SW 1271 (cell line): ENCODE measurements at places on chromosomes 6 and 20.

- peak; percentile 25 for DNase-seq
Observed at GRCh38 chr6:8193541-8193940, 91.2 kb upstream of the EEF1E1 start.

- no peak for DNase-seq
Observed at GRCh38 chr20:46946796-46947195, 52.2 kb downstream of the EYA2 start.

- no peak for DNase-seq
Observed at GRCh38 chr6:111297776-111298175, 185.2 kb downstream of the REV3L start.

DNA sequence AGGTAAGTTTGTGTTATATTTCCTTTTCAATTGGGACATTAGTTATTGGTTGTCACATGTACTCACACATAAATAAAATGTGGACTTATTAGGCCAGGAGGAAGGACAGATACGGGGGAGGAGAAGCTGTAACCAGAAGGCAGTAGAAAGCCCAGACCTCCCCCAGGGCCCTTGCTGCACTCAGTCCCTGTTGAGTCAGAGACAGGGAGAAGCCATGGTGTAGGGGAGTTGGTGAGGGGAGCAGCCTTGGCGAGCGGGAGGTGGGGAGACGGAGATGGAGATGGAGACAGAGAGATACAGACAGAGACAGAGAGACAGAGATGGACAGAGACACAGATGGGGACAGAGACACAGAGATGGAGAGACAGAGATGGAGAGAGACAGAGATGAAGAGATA, 263.2 kb downstream of the DLL1 start:
- no peak for DNase-seq

- no peak for DNase-seq
Observed at GRCh38 chr6:148765898-148766808, 19.3 kb downstream of the UST start.

- no peak for DNase-seq
Observed at GRCh38 chr6:147738516-147739162, 230.1 kb downstream of the SAMD5 start.

- DNase-seq: no peak
Observed at GRCh38 chr20:4318891-4319290, 303.5 kb upstream of the RNF24 start.

DNA sequence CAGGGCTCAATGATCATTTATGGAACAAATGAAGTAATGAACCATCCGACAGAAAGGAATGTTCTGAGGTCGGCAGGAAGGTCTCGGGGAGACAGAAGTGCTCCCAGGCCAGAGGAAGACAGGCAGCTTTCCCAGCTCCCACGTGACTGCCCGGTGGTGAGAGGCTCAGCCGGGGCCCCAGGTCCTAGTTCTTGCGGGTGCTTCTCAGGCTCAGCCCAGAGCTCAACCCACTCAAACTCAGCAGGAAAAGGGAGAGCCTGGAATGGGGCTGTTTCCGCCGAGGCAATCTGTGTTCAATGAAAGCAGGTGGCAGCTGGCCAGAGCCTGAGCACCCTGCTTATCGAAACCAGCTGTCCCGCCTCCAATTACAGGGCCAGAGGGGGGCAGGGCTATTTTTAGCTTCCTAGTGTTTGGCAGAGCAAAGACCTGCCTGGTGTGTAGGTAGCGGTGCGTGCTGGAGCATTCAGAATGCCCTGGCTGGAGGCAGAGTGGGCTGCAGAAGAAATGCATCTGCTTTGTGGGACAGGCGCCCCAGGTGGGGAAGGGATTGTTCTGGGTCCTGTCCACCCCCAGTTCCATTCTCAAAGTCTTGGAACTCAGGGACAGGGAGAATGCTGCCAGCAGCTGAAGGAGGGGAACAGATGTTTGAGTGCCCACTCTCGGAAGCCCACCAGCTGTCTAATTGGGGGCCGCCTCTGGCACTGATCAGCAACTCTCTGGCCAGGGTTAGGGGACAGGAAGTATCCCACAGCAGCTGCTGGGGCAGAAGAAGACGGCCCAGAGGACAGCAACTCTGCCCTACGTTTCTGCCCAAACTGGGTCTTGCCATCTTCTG, 145.1 kb downstream of the PREX1 start:
- DNase-seq: no peak

DNA sequence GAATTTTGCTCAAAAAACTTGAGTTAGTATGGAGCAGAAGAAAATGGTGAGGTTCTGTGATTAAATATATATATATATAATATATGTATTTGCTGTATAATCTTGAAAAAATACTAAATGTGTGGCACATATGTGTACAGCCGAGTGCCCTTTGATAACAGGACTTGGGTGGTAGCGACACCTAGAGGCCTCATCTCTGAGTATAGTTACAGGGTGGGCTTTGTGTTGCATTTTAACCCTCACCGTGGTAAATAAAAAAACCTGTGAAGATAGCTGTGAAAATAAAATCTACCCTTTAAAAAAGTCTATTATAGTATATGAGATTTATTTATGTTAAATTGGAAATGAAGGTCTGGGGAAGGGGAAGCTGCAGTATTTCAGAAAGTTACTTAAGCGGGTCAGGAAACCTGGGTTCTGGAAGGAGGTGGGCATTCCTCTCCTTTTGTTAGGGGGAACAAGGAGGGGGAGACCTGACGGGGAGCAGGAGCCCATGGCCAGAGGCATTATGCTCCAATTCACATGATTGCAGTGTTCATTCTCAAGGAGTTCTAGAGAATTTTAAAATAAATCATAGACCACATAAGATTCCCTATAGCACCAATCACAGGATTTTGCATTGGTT, 82.7 kb downstream of the SH3BGRL2 start:
- peak; percentile 16 for DNase-seq

GRCh38 chr20:32773855-32774254, 11.7 kb downstream of the DNMT3B start:
- no peak for DNase-seq

DNA sequence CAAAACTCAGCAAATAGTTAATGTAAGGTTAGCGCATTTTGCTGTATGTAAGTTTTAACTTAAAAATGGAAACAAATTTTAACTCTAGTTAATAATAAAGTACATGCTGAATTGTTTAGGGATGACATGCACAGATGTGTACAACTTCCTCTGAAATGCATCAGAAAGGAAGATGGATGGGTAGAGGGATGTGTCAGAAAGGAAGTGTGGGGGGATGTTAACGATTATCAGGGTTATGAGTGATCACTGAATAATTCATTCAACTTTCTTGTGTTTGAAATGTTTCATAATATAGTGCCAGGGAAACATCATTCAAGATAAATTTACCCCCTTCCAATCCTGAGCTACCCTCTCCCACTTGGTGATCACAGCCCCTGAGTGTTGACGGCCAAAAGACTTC, 87.6 kb downstream of the FOXA2 start:
- no peak for DNase-seq

DNA sequence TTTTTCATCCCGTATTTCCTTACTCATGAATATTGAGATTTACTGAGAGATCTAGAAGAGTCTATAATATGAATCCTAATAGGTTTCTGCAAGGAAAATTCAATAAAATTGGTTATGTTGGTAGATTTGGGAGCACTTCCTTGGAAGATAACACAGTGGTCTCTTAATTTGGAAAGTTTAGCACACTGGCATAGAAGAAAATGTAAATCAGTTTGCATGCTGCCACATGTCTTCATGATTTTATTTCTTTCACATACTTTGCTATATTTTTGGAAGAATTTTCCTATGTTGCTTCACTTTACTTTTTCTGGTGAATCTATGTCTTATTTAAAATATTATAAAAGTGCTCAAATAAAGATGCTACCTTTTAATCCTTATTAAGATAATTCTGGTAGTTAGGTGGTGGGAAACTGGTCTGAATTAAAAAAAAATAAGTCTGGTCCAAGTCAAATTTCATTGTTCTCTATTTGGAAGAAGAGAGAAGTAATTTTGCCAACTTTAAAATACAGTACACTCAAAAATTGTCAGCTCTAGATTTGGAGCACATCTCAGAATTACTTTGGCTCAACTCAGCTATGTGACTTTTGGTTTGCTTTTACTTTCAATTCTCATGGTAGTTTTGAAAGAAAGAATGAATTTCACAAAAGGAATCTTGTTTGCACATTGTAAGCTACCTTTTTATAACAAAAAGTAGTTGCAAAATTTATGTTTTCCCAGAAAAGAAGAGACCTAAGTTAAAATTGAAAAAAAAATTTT, 197.3 kb downstream of the CENPW start:
- no peak for DNase-seq

GRCh38 chr6:42229506-42230119, 12.0 kb upstream of the MRPS10 start:
- DNase-seq: no peak

DNA sequence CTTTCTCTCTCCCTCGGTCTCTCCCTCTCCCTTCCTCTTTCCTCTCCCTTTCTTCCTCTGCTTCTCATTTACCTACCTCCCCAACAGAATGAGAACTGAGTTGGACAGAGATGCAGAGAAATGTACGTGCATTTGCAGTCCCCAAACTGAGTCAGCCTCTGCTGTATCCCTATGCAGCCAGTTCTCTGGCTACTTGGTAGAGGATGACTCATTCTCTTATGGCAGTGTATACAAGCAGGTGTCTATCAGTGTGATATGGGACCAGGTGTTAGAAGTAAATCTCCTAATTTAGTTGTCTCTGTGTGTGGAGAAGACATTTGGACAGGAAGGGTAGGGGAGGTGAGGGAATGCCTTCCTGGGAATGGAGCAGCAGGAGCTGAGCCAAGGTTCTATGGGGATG, 470.8 kb downstream of the CD109 start:
- DNase-seq: no peak

- no peak for DNase-seq
Observed at GRCh38 chr20:3553663-3554062, 82.8 kb downstream of the ATRN start.

DNA sequence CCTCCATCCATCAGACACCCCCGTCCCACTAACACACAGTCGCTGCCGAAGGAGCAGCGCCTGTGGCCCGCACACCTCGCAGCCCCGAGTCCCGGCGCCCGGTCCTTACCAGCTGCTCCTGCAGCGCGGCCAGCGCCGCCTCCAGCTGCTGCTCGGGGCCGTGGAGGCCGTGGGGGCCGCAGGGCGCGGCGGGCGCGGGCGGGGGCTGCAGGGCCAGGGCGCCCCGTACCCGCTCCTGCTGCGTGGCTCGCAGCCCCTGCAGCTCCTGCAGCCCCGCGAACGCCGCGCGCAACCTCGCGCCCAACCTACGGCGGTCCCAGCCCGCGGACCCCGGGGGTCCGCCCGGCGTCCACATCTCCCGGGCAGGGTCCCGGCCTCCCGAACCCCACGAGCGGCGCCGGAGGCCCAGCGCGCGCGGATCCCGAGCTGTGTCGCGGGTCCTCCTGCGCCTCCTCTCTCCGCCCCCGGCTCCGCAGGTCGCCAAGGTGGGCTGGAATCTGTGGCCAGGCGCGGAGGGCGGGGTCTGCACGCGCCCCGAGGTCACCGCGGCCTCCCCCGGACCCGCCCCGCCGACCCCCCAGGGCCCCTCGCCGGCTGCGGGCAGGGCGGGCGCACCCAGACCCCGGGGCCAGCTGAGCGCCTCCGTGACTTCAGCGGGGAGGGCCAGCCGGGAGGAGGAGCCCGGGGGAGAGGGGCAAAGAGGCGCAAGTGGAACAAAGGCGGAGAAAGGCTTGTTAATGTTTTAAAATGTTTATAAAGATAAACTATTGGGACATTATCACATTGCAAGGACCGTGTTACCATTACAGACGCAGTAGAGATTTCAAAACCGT, at the start of gene DACT2:
Gene DACT2 (minus strand): TSS at position 499 of the 833 bp plus-strand sequence. CDS start 144 bp downstream, at position 355.
- DNase-seq: no peak

GRCh38 chr6:140535511-140535910, 1161.1 kb upstream of the CITED2 start:
- DNase-seq: no peak

GRCh38 chr20:46712056-46712636, 2.7 kb downstream of the SLC2A10 start:
- DNase-seq: no peak

GRCh38 chr20:3364323-3365013, 43.0 kb downstream of the DNAAF9 start:
- no peak for DNase-seq

- no peak for DNase-seq
Observed at GRCh38 chr6:44652547-44652946, 265.0 kb downstream of the CDC5L start.

DNA sequence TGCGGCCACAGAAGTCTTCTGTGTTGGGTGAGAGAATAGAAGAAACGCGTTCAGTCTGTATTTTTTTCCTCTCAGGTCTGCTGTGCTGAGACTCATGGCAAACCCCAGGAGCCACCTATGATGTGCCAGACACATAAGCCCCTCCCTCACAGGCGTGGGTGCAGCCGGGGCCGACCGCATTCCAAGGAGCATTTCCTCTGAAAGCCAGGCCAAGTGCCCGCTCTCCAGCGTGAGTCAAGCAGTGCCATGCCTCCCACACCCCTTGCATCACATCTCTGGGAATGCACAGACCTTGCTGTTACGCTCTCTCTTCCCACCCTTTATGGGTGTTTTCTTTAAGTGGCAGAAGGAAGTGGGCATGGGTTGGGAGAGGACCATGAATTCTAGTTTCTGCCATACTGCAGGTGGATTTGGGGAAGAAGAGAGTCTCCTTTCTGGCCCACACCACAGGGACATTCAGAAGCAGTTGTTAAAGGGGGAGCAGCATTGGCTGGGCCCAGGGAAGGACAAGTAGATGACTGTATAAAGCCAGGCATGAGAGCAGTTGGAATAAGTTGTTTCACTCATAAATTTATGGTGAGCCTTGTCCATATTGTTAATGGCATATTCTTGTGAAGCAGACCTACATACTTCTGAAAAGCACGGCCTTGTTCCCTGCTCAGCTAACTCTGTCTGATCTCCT, 37.1 kb upstream of the TFAP2A start:
- DNase-seq: peak; percentile 96

DNA sequence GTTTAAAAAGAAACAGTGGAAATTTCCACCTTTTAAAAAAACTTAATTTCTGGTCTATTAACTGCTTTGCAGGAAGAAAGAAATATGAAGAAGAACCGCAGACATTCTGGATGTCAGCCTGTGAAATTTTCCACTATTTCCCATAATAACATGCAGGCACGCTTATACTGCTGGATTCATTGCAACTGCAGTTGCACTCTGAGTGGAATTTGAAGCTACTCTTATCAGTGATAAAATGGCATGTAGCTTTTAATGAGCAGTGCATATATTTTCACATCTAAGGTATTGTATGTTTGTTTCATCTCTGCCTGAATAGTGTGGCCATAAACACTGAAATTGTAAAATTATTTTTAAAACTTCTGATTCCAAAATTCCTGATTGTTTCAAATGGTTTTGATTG, 28.2 kb downstream of the NCOA3 start:
- DNase-seq: no peak
